ENCODE measurements at places on chromosomes 1 and 21.

GRCh38 chr1:38059635-38060250 is 13.2 kb upstream of the POU3F1 start:
- DNase-seq = no peak

DNA sequence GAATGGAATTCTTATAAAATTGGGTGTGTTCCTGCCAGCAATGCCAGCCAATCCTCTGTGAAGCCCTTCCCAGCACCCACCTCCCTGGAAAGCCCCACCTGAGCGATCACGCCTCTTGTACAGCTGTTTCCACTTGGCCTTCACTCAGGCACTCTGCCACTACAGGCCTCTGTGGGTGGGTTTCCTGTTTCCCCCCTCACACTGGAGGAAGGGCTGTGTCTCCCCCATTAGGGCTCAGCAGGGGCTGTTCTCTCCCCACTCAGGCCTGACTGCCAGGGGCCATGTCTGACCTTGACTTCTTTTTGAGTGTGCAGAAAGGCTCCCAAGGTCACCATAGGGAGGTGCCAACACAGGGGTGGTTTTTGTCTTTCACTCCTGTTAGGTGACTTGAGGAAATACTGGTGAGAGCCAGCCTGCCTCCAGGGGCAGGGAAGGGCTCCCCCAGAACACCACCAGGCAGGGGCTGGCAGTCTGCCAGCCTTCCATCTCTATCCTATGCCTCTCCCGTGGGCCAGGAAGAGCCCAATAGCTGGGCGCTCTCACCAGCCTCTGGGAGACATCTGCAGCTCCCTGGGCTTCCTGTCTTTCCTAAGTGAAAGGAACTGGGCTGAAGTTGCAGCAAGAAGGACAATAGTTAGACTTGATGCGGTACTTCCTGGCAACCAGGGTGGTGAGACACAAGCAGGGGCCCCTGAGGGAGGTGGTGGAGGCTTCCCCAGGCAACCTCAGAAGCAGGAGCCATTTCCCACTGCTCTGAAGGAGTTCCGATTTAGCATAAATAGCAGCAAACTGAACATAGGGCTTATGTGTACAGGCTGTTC is 49.1 kb downstream of the ELK4 start:
- DNase-seq = no peak

DNA sequence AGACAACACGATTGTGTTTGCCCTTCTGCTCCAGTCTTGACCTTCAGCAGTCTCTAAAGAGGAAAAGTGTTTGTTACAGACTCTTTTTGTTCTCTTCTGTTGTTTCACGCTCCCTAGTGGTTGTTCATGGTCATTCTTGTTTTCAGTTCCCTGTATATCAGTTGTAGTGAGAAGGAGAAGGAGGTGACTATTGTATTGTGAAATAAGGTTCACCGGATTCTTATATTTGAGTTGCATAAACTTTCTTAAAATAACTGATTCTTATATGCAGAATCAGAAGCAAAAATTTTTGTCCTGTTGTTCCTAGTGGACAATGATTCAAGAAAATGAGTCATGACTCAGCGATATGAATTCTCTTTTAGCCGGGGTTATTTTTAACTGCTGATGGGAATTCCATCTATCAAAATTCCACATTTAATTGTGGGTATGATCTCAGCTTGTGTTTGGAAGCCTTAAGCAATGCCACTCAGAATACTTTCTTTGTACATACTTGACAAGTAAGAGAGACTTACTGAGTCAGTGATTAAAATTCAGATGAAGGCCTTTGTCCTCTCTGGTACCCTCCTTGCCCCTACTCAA is 152.2 kb downstream of the CLEC20A start:
- no peak for DNase-seq

- DNase-seq = no peak
Measured at GRCh38 chr1:177800400-177801088, 169.3 kb downstream of the SEC16B start.

DNA sequence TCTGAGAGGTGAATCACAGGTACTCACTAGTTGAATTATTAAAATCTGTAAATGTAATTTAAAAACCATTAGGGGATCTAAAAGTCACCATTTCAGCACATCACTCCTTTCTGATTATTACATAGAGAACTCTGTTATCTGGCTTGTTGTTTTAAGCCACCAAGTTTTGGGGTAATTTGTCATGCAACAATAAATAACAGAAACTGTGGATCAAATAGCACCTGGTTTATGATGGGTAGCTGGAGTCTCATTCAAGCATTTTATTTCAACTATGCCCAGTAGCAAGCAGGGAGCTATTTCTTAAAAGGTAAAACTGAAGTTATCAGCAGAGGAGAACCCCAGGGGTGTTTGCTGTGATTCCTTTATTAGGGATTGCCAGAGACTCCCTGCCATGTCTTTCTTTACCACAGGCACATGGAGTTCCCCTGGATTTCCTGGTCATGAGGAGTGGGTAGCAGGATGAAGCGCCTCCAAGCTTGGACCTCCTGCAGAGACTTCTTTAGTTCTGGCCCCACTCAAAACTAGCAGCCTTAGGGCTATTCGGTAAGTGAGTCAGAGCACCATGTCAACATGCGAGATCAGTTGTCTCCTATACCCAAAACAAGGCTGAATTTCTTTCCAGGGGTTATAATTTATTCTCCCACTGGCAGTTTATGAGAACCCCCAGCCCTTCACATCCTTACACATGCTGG is 179.2 kb downstream of the GIPC2 start:
- no peak for DNase-seq

DNA sequence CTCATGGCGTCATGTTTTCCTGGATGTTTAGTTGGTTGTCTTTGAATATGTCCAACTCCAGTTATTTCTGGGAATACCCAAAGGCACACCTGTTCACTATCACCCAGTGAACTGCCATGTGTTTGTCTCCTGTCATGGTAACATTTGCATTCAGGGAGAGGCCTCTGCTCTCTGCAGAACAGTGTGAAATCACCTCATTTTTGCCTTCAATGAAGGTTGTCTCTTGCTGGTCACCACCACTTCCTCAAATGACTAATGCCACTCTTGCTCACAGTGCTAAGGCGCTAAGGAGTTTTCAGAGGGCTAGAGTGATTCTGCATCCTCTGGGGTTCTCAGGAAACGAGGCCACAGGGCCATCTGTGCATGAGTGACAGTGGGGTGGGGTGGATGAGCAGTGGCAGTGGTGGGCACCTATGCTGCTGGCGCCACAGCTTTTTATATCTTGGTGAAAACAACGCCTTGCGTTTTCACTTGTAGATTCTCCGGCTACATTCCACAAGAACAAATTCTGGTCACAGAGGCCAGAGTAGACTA is 60.0 kb upstream of the ATP5PO start:
- no peak for DNase-seq
